Skin of body (tissue), 3 donors: ENCODE measurements at places on chromosomes 7 and 10. TPM values are rescaled to one million over a fixed set of nuclear protein-coding genes. Genes with fewer than 3 reads are reported as not detected.

YWHAG gene
- total RNA-seq = 67.5 TPM

ABCC2 gene
- 2.1 TPM for total RNA-seq

FXYD4 gene
- not detected for total RNA-seq

SPDYE1 gene
- 0.10 TPM for total RNA-seq

RBM33 gene
- 50.4 TPM for total RNA-seq

TRPV5 gene
- total RNA-seq = 0.10 TPM

- DNase-seq = no peak
Measured at GRCh38 chr10:14656052-14656730, 118.5 kb downstream of the FAM107B start.

- DNase-seq = no peak
Measured at GRCh38 chr10:51301644-51302043, 227.4 kb downstream of the PRKG1 start.

DNA sequence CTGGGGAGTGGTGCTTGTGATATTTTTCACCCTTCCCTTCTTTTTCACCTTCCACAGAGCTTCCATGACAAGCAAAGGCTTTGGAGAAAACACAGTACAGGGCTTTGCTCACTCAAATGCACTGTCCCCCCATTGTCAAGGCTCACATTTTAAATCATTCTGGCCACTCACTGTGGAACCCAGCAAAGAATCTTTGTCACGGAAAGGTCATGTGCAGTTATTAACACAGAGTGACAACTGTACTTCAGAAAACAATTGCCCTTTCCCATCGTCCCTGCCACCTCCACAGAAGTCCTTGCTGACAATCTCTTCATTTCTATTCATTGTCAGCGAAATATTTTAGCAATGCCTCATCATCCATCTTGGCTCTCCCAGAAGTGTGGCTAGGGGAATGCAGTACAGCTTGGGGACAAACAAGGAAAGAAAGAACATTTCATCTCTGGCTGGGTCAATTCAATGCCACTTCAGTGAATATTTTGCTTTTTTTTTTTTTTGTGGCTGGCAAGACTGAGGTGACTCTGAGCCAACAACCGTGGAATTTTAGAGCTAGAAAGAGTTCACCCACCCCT lies 851.0 kb downstream of the KCNMA1 start:
- no peak for DNase-seq

DNA sequence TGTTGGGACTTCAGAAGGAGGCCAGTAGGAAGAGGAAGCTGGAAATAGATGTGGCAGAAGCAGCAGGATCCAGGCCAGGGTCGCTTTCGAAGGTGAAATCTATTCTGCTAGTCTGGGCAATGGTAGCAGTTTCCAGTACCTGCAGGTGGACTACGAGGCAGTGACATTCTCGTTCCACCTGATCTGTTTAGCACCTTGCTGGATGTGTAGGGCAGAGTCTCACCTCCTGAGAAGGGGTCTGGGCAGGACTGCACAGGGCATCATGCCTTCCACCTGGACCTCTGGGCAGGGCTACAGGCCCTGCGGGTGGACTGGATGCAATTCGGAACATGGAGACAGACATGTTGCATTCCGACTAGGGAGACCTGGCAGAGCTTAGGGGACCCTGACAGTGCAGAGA lies 254.8 kb upstream of the ZNF32 start:
- no peak for DNase-seq

DNA sequence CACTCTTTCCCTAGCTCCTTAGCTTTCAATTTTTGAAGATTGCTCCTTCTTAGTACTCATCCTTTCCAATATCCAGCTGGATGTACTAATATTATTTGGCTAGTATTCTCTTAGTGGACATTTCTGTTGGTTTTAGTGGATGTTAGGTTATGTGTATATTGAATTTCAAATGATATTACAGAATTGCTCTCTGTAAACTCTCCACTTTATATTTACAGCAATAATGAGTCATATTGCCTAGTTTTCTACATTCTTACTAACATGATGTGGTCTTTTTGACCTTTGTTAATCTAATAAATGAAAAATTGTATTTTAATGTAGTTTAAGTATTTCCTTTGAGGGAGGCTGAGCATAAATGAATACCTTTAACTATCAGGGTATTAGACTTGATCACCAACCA lies 69.4 kb downstream of the BICC1 start:
- DNase-seq = no peak

GRCh38 chr10:71643904-71644303 lies 75.7 kb downstream of the C10orf105 start:
- no peak for DNase-seq

DNA sequence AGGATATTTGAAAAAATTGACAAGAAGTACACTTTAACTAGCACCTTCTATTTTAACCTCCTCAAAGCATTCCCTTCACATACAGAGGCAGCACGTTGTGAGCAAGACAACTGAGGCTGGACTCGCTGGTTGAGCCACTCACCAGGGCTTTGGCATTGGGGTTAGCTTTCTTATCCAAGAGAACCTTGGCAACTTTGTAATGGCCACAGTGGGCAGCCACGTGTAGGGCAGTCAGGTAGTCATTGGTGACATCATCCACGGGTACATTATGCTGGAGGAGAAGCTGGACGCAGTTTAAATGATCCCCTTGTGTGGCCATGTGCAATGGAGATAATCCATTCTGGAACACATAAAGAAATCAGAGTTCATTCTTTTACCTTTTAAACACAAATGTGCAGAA lies 181.8 kb downstream of the ANK3 start:
- no peak for DNase-seq

- no peak for DNase-seq
Measured at GRCh38 chr7:7630626-7631329, 9.8 kb upstream of the UMAD1 start.

GRCh38 chr7:106891548-106892410 lies 26.7 kb downstream of the PIK3CG start:
- peak; percentile 21 for DNase-seq

DNA sequence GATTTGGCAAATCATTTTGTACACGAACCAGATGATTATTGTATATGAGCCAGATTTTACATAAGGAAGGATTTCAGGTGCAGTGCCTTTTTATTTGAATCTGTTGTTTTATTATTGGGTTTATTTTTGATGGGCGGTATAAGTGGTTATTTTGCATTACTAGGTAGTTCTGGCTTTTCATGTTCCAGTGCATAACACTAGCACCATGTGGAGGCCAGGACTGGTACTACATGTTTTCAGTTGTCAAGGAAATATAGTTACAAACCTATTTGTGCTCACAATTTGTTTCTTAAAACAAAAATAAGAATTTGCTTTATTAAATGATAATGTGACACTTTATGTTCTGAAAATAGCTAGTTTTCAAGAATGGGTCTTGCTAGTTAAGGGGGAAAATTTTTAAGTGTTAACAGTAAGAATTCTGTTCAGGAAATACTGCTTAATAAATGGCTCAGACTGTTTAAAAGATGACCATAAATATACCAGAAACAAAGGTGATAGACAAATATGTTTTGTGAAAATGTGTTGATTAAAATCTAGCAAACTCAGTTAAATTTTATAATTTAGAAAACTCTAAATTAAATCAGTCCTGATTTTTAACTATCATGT lies 7.1 kb upstream of the SEMA3E start:
- DNase-seq = peak; percentile 53

- no peak for DNase-seq
Measured at GRCh38 chr7:76173566-76174205, 28.0 kb upstream of the SRRM3 start.

- no peak for DNase-seq
Measured at GRCh38 chr10:6542999-6543430, 37.1 kb downstream of the PRKCQ start.

DNA sequence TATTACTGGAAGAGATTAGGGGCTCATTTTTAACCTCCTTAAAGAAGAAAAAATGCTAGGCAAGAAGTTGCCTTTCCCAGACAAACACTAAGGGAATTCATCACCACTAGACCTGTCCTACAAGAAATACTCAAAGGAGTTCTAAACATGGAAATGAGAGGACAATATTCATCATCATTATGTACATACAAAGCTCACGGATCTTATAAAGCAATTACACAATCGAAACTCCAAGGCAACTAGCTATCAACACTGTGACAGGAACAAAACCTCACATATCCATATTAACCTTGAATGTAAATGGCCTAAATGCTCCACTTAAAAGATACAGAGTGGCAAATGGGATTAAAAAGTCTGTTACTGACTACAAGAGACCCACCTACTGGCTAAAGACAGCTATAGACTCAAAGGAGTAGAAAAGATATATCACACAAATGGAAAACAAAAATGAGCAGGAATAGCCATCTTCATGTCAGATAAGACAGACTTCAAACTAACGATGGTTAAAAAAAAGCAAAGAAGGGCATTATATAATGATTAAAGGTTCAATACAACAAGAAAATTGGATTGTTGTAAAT lies 246.6 kb downstream of the ADRA2A start:
- DNase-seq = no peak

DNA sequence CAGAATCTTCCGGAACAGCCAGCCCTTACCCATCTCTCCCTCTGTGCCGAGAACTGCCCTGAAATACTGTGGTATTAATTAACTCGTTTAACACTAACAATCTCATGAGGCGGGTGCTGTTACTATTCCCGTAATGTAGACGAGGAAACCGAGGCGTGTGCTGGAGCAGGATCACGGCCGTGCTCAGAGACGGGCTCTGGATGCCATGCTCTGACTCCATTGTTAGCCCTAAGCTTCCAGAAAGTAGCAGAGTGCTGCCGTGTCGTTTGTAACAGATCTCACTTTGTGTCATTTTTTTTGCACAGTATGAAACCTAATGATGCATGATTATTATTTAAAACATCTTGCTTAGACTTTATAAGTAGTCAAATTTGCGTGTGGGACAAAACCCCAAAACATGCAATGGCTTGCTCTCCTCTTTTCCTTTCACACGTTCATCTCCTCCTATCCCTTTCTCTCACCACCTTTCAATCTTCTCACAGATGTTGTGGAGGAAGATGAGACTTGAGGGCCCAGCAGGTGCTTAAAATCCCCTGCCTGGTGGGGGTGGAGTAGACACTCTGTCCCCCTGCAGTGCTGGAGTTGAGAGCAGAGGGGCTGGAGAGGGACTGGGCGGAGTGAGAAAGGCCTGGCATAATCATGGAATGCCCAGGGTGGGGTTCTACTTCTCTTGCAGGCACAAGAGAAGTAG lies 482 bp upstream of the ACTR3C start:
- peak; percentile 5 for DNase-seq

SIRT1 gene
- total RNA-seq = 24.1 TPM

ANKRD61 gene
- not detected for total RNA-seq

CD36 gene
- total RNA-seq = 589 TPM

DNA sequence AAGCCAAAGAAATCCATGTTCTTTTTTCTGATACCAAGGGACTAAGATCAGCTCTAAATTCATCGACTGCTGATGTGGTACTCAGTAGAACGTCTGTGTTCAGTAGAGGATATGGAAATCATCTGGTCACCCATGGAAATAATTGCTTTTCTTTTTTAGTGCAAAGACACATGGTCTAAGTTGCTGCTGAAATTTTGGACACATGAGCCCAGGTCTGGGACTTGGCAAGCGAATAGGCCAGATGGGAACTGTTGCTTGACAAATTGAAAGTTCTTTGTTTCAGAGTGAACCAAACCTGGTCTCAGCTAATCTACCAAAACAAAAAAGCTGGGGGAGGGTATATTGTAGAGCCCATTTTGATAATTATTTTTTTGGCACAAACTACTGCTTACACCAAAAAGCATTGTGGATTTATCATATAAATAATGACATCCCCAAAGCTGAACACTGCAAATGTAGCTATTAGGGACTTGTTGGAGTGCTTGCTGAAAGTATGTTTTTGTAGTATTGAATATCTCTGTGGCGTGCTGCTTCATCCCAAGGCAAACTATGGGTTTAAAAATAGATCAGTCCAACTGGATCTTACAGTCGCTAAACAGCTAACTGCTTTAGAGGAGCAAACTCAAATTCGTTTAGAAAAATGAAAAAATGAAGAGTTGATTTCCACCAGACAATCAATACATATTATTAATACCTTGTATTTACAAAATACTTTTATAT lies 144.7 kb downstream of the TRIL start:
- peak; percentile 78 for DNase-seq

- DNase-seq = no peak
Measured at GRCh38 chr7:158847451-158847866, 8.9 kb upstream of the DYNC2I1 start.

- DNase-seq = no peak
Measured at GRCh38 chr10:80132299-80133139, at the start of gene PLAC9. PLAC9 (plus strand) TSS chr10:80132730; CDS start chr10:80132763, 33 bp downstream.

GRCh38 chr10:18238870-18239485 lies 98.8 kb downstream of the CACNB2 start:
- peak; percentile 31 for DNase-seq

SLC13A1 gene
- total RNA-seq = not detected

DNA sequence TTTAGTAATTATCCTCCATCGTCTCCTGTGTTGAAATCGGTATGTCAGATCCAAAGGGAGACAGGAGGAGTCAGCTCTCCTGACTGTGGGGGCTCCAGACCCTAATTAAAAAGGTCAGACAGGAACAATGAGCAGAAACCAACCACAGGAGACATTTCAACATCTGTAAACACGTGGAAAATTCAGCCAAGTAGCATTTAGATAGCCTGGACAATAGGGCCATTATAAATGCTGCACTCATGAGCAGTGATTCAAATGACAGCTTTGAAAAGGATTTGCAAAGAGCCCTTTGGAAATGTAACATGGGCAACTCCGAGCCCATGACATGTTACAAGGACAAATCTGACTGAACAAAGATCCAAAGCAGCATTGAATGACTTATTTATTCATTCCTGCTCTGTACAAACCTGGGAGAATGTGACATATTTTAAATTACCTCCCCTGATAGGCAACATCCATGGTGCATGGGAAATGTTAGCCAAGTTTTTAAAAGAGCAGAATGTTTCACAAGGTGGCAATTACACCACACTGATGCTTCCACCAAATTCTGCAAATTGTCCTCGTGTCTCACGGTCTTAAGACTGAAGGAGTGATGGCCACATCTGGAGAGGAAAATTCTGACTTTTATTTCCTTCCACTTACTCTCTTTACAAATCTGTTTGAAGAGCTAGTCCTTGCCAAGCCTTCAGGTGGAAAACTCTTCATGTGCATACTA lies 113.3 kb upstream of the KMT2E start:
- DNase-seq = peak; percentile 11

GRCh38 chr10:78813998-78814399 lies 254.8 kb upstream of the ZMIZ1 start:
- DNase-seq = no peak

GPR141 gene
- 5.7 TPM for total RNA-seq

USP54 gene
- 34.8 TPM for total RNA-seq

- DNase-seq = no peak
Measured at GRCh38 chr10:123974406-123974805, 82.8 kb upstream of the CPXM2 start.

- no peak for DNase-seq
Measured at GRCh38 chr7:155374276-155375252, 76.9 kb downstream of the INSIG1 start.

GRCh38 chr7:75652788-75653187 lies 86.0 kb downstream of the HIP1 start:
- no peak for DNase-seq

DNA sequence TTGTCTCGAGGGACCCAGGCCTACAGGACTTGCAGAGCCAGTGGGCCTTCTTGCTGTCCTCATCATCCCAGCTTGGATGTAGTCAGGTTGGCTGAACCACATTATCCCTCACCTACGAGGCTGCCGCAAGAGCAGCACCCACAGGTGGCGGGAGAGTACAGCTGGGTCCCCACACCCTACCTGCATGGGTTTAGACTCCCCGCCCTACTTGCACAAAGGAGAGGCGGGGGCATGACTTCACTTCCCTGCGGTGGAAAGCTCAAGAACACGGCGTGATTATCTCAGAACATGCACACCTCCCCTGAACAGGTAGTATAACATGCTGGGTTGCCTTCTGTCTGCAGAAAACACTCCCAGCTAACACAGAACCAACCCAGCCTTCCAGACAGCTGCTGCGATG lies 57.5 kb downstream of the CTBP2 start:
- no peak for DNase-seq

GRCh38 chr7:137135654-137136350 lies 207.7 kb downstream of the PTN start:
- no peak for DNase-seq

ACSM6 gene
- 4.5 TPM for total RNA-seq
